NCI-H1436 treated with DMSO at 0.1 percent for 48 hours (cell line): ENCODE measurements at places on chromosomes 16 and 17.

GRCh38 chr17:73072219-73072962 is 20.1 kb downstream of the SLC39A11 start:
- no peak for DNase-seq

DNA sequence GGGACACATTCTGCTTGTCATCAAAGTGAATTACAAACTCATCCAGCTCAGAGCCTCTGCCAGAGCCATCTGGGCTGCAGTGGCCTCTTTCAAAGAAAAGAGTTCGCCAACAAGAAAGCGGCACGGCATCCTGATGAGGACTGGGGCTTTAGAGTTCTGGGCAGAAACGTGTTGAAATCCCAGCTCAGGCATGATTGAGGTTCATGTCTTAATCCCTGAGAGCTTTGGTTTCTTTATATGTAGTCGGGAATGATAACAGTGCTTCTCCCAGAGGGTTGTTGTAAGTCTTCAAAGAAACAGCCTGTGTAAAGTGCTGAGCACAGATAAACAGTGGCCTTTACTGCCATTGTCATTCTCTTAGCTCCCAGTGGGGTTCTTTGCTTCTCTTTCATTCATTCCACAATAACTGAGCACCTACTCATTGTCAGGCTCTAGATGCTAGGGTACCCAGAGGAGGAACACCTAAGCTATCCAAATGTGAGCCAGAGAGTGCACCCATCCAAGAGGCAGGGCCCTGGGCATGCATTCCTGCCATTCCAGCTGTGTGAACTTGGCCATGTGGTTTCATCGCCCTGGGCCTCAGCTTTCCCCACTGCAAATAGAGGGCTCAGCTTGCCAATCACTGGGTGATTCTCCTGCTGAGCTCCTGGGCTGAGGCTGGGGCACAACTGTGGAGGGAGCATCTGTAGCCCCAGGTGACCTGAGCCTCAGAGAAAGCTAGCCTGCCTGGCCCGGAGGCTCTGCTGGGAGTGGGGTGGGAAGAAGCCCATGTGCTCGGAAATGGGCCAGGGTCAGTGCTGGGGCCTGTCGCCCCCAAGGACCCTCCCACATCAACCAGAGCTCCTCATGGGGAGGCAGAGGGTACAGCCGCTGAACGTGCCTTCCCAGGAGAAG is 38.3 kb upstream of the CRHR1 start:
- no peak for DNase-seq

DNA sequence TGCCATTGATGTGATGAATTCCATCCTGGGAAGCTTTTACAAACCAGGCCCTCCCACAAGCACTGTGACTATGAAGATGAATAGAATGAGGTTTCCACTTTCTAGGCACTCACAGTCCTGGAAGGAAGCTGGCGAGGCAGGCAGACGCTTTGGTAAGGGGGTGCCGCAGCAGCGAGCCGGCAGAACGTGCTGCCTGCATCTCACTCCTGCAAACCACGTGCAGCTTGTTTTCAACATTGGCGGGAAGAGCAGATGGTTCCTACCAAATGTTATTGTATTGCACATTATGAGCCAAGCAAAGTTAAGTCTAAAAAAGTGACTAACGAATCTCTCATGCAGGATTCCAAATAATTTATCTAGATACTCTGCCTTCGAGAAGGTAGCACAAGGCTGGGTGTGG is 3.7 kb upstream of the DNAI2 start:
- no peak for DNase-seq

DNA sequence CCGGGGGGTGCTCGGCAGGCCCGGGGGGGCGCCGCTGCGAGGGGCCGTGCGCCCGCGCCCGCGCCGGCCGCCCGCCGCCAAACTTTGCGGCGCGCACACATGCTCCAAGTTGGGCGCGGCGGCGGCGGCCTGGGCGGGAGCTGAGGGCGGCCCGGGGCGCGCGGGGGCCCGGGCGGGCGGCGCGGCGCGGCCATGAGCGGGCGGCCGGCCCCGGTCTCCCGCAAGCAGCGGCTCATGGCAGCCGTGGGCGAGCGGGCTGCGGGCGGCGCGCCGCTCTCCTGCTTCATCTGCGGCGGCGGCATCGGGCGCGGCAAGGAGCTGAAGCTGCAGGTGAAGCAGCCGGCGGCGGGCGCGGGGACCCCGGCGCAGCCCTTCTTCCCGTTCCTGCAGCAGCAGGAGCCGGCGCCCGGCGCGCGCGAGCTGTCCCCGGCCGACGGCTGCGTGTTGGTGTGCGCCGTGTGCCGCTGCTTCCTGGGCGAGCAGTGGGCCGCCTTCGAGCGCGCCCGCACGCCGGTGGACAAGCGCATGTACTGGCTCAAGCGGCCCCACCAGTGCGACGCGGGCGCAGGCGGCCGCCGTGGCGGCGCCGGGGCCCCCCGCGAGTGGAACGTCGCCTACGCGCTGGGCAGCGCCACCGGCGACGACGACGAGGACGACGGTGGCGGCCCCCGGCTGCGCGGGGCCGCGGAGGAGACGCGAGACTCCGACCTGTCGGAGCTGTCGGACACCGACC is 57.2 kb upstream of the CIBAR2 start:
- DNase-seq: no peak

DNA sequence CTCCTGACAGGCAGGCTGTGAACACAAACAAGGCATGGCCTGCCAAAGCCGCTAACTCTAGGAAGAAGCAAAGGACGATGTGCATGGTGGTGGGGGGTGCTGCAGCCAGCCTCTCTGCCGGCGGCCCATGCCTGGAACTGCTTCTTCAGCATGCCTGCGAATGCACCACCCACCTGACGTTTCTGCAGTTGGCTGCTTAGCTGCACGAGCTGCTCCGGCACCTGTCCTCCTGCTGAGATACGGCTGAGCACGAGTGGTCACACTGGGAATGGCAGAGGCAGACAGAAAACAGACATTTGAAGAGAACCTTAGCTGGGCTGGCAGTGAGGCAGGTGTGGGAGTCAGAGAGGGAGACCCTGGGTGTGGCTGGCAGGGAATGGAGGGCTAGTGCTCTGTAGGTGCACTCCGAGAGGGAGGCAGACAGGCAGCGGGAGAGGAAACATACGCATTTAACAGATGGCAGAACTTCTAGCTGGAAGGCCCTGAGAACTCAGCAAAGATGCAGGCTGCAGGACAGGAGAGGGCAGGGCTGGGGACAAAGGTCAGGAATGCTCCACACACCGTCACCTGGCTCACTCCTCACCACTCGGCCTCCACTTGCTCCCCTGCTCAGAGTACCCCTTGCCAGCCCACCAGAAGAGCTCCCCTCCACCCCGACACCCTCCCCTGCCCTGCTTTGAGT is 5.2 kb downstream of the FLCN start:
- DNase-seq: no peak

GRCh38 chr16:79640513-79641360 is 40.2 kb upstream of the MAF start:
- DNase-seq: no peak

DNA sequence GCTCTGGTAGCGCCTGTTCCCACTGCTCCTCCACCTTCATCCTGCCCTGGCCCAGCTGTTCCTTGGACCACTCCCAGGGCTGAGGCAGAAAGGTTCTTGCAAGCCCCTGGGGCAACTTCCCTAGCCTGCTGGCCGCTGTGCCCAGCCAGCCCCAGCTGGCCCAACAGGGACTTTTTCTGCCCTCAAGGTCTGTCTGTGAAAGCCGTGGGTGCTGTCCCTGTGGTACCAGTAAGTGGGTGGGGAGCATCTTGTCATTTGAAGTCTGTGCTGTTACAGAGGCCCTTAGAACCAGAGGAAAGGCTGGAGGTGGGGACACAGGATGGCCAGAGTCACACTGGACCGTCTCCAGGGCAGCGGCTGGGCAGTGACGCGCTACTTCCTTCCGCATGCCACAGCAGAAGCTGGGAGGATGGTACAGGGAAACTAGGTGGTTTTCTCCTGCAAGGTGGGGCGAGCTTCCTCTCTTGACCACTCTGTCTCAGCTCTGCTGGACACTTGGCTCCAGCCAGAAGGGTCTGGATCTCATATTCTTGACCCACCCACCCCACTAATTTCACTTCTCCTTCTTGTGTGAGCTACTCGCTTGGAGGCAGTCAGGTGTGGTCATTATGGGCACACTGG is 87.8 kb downstream of the PLCG2 start:
- no peak for DNase-seq

GRCh38 chr16:53773150-53773846 is 69.3 kb downstream of the FTO start:
- peak; percentile 31 for DNase-seq

GRCh38 chr16:72188541-72188940 is 16.6 kb upstream of the PMFBP1 start:
- no peak for DNase-seq

- DNase-seq: no peak
Observed at GRCh38 chr17:52159246-52160135, 977 bp upstream of the CA10 start.

- DNase-seq: peak; percentile 67
Observed at GRCh38 chr16:67667817-67668494, 1.3 kb downstream of the C16orf86 start.

DNA sequence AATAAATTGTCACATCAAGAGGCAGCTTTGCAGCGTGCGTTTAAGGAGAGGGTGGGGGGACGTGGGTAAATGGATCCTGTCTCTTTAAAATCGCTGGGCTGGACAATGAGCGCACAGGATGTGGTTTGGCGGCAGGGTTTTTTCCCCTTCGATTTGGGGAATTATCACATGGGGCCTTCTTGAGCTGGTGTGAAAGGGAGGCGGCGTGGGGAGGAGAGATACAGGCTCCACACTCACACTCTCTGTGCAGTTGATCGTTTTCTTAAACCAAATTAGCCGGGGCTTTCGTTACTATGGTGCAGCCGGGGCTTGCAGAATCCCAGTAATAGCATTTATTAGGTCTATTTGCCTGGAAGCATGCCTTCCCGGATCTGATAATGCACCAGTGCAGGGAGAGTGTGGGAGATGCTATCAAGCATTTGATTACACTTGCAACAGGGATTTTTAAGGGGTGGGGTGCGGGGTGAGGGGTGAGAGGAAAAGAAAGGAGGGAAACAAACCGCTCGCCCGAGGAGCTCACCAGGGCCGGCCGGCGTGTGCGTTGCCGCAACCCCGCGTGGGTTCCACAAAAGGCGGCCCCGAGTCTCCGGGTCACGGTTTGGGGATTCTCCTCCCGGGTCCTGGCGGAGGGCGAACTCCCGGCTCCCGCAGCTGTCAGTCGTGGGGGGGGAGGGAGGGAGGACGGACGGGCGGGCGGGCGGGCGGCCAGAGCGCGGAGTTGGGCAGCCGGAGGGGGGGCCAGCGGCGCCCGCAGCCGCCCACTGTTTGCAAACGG is 58.8 kb upstream of the GSE1 start:
- no peak for DNase-seq

- DNase-seq: no peak
Observed at GRCh38 chr17:78132767-78133178, 2.2 kb downstream of the TMC8 start.

- DNase-seq: no peak
Observed at GRCh38 chr17:7237266-7237760, 1.9 kb downstream of the PHF23 start.

GRCh38 chr17:79290726-79291125 is 216.1 kb downstream of the ENGASE start:
- DNase-seq: no peak

DNA sequence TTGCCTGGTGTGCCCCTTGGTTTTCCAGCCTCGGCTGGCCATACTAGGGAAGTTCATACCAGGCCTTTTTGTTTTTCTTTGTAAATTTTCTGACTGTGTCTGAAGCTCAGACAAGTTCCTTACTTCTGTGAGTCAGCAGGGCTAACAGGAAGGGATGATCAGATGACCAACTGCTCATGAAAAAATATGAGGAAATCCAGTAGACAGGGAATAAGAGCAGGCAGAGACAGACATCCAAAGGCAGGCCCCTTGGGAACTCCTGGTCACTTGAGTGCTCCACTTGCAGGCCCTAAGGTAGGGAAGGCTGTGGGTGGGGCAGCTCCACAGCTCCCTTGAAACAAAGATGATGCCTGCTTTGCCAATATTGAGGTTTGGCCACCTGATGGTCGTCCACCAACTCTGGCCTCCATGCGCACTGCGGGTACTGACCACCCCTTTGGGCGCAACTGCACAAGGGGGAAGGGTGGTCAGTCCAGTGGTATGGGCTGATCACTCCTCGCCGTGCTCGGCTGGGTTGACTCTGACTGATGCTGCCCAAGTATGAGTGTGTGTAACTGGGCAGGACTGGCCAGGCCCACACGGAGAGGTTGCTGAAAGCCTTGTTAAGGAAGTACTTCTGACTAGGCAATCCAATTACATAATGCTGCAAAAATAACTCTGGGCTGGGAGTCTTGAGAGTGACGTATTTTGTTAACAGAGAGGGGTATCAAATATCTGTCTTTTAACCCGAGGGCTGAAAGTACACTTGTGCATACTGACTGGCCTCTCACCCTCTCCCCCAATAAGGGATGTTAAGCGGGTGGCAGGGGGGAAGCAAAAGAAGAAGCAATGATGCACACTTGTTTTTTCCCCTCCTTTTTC is 20.8 kb upstream of the ZFHX3 start:
- peak; percentile 79 for DNase-seq

- no peak for DNase-seq
Observed at GRCh38 chr16:78926723-78927210, 673.8 kb downstream of the MAF start.

DNA sequence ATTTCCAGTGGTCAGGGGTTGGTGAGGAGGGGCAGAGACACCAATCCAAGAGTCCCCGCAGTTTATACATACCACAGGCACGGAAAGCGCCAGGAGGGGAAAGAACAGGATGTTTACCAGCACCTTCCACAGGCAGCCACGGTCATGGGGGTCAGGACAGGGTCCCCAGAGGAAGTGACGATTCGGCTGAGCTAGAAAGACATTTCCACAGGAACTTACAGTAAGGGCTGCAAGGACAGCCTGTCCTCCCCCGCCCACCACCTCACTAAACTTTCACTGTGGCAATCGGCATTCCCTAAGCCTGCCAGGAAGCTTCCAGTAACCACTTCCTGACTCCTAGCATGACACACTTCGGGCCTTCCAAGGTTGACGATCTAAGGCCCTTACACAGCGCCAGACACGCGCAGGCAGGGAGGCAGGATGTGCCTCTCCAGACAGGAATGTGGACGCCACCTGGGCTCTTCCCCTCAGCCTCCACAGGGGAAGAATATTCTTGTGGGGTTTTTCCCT is 1.2 kb upstream of the MT2A start:
- DNase-seq: no peak

DNA sequence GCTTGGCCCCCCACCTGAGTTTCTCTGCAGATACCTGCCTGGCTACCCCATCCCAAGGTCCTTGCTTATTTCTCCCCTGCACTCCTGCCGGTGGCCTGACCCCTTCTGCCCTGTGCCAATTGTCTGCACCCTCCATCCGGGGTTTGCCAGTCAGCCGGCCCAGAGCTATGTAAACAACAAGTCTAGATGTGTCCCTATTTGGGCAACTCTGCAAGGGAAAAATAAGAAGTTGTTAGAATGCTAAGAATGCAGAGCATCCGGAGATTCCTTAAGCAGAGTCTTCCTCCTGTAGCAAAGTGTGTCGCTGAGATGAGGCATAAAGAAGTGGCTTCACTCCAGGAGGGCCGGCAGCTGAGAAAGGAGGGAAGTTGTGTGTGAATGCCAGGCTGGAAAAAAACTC is 46.6 kb downstream of the RGS9 start:
- DNase-seq: no peak
